ENCODE measurements at places on chromosomes 5 and 9. TPM values are rescaled to one million over a fixed set of nuclear protein-coding genes. Genes with fewer than 3 reads are reported as not detected.
A peak's percentile ranks its signal among the peaks of the same experiment; 100 is the strongest.

- no peak for DNase-seq
Measured at GRCh38 chr9:847505-847904, 6.0 kb downstream of the DMRT1 start.

DNA sequence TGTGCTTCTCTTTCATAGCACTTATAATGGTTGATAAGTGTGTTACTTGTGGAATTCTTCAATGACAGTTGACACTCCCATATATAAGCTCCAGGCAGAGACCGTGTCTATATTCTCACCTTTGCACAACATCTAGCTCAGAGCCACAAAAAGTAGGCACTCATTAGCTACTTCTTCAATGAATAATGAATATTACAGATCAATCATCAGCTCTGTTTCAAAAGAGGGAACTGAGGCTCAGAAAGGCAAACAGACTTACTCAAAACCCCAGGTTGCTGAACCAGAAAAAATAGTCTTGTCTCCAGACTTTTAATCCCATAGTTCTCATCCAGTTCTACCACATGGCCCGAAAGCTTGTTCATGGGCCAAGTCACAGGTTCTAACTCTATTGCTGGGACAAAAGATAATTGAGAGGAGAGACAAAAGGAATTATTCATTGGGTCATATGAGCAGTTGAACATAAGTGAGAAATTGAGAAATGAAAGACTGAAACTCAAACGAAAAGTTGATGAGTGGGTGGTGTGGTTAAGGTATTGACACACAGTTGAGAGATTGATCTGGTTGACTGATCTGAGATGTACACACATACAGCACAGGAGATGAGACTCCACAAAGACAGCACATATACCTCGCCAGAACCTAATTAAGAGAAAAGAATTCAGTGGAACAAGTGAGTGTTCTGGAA, 381.6 kb downstream of the EFNA5 start:
- DNase-seq, result no peak

STING1 gene
- 11.3 TPM for total RNA-seq

NPR2 gene
- 20.4 TPM for total RNA-seq

- no peak for DNase-seq
Measured at GRCh38 chr5:80097451-80097850, 62.3 kb downstream of the THBS4 start.

- no peak for DNase-seq
Measured at GRCh38 chr9:92064711-92065110, 50.5 kb downstream of the SPTLC1 start.

GRCh38 chr9:22265038-22265437, 181.6 kb upstream of the DMRTA1 start:
- no peak for DNase-seq

DNA sequence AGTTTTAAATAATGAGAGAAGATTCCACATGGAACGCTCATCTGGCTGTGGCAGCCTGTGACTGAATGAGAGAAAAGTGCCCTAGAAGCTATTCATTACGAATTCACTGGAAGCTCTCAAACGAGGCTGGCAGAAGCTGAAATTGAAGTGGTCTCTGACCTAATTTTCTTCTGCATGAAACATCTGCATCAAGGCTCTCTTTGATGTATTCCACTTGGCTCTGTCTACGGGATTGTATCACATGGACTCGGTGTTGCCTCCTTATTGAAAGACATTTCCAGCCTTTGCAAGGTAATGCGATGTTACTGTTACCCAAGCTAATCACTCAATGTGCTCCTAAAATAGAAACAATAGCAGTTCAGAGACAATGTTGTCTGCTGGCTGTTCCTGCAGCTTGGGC, 246.9 kb upstream of the ZNF462 start:
- no peak for DNase-seq

- DNase-seq, result no peak
Measured at GRCh38 chr5:53928641-53929040, 368.2 kb downstream of the NDUFS4 start.

GRCh38 chr9:73806876-73807275, 655.2 kb downstream of the ANXA1 start:
- DNase-seq, result no peak

GRCh38 chr5:78501411-78502352, 141.3 kb downstream of the SCAMP1 start:
- DNase-seq, result no peak

DNA sequence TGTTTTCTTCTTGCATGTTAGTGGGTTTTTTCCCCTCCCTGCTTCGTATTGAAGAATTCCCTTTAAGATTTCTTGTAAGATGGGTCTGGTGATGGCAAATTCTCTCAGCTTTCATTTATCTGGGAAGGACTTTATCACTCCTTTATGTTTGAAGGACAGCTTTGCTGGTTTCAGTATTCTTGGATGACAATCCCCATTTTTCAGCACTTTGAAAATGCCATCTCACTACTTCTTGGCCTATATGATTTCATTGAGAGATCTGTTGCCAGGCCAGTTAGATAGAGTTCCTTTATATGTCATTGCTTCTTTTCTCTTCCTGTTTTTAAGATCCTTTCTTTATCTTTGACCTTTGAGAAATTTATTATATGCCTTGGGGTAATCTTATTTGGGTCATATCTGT, 106.3 kb downstream of the KDM4C start:
- DNase-seq, result no peak

DNA sequence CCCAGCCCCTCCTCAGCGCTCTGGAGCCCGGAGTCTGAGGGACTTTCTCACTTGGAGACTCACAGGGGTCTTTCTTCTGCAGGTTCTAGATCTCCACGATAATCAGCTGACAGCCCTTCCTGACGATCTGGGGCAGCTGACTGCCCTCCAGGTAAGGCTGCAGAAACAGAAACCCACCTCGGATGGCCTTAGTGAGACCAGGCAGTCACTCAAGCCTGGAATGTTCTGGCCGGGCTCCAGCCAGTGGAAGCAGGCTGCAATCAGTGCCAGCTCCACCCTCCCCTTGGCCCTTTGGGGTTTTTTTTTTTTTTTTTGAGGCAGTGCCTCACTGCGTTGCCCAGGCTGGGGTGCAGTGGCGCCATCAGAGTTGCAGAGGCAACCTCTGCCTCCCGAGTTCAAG, 7.6 kb downstream of the LRSAM1 start:
- no peak for DNase-seq

GRCh38 chr9:35681341-35682002, 7.7 kb downstream of the CA9 start:
- DNase-seq, result no peak

LHX3 gene
- total RNA-seq, result not detected

GRCh38 chr9:130382636-130383349, 62.0 kb upstream of the ASS1 start:
- DNase-seq, result no peak

- no peak for DNase-seq
Measured at GRCh38 chr5:15850939-15851341, 328.7 kb downstream of the MARCHF11 start.

GRCh38 chr9:85230081-85230480, 511.7 kb downstream of the AGTPBP1 start:
- no peak for DNase-seq

TNC gene
- total RNA-seq, result 4.8 TPM

OTULINL gene
- 1.6 TPM for total RNA-seq

IFNA13 gene
- not detected for total RNA-seq

C9 gene
- not detected for total RNA-seq

CRB2 gene
- total RNA-seq, result not detected

DNA sequence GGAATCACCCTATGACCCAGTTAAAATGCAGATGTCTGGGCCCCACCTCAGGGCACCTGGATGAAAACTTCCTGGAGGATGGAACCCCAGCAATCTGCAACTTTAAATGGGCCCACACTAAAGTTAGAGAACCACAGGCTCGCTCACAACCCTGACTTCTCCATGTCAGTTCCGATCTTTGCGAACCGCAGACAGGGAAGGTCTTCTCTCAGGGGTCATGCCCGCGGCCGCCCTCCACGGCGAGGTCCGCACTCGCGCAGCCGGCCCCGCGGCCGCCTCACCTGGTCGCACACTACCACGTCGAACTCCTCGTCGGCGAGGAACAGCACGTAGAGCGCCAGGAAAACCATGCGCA, 499 bp downstream of the ALG2 start:
- DNase-seq, result no peak

OR1Q1 gene
- not detected for total RNA-seq

- no peak for DNase-seq
Measured at GRCh38 chr5:54571462-54571861, 53.9 kb downstream of the SNX18 start.

DNA sequence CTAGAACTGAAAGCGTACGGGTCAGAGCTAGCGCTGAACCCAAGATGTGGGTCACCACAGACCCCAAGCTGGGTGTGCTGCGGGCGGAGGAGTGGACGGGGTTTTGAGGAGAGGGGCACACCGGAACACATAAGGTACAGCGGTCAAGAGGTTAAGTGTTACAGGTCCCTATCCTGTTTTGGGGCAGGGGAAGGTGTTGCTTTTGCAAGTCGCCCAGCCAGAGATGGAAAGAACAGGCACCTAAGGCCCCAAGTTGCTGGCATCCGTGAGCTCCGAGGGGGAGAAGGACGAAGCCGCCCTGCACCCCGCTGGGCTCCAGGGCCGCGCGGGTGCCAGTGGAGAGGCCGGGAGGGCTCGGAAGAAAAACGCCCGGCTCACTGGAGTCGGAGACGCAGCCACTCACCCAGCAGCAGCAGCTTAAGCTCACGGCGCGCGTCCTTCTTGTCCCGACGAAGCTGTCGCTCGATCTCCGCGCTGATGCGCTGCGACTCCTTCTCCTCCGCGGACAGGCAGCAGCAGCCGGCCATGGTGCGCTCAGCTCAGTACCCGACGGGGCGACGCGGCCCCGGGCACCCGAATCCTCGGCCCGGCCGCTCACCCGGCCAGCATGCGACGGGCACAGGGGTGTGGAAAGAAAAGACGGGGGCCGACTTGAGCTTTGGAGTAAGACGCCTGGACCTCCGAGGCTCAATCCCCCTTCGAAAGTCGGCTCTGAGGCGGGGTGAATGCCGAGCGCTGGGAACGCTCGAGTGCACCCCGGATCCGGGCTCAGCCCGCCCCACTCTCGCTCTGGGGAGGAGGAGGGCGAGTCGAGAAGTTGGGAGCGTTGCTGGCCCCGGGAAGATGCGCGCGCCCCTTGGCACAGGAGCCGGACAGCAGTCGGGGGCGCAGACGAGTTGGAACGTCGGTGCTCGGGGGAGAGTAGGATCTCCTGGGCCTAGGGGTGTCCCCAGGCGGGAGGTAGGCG, 572 bp downstream of the GNA14 start:
- DNase-seq, result peak; percentile 86

ADAMTS19 gene
- not detected for total RNA-seq

- DNase-seq, result no peak
Measured at GRCh38 chr5:99334936-99335335, 406.1 kb upstream of the CHD1 start.

DNA sequence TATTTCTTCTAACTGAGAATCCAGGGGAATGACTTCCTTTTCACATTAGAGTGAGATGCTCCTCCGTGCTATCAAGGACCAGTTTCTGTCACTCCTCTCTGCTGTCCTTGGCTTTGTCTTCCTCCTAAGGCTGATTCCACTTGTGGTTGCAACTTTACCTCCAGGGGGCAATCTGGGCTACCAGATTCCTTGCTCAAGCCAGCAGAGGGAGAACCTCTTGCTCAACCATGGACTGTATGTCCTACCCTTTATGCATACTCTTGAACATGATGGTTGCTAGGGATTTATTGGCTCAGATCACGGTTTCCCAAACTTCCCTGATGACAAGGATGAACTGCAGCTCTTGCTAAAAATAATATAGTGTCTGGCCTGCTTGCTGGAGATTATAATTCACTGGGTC, 24.0 kb downstream of the NNT start:
- DNase-seq, result no peak

DNA sequence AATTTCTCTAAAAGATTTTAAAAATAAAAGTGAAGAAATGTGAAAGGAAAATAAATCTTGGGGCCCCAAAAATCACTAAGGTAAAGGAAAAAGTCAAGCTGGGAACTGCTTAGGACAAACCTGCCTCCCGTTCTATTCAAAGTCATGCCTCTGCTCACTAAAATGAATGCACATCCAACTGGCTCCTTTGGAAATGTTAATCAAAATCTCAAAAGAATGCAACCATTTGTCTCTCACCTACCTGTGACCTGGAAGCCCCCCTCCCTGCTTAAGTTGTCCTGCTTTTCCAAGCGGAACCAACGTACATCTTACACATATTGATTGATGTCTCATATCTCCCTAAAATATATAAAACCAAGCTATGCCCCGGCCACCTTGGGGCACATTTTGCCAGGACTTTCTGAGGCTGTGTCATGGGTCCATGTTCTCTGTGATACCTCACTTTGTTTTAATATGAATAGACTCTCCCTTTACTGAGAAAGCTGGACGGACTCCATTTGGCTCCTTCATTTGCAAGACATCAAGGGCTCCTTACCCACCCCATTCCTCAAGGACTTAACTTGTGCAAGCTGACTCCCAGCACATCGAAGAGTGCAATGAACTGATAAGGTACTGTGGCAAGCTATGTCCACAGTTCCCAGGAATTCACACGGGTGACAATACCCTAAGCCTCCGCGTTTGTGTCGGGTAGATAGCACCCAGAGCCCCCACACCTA, 164.3 kb downstream of the SMC2 start:
- DNase-seq, result no peak

- DNase-seq, result no peak
Measured at GRCh38 chr5:119795768-119796167, 166.4 kb downstream of the FAM170A start.

GRCh38 chr5:156312897-156313694, 13.9 kb upstream of the SGCD start:
- DNase-seq, result no peak

DNA sequence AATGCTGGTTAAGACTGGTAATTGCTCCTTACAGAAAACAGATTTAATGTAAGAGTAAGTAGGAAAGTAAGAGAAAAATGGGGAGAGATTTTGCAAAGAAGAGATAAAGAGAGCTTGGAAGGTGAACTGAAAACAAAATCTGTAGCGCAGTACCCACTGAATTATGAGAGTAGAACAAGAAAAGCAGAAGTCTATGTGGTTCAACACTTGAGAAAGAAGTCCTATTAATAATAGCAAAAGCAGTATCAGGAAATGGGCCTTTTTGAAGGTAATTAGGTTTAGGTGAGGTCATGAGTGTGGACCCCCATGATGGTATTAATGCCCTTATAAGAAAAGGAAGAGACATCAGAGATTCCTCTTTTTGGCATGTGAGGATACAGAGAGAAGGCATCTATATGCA, 460.6 kb downstream of the CETN3 start:
- no peak for DNase-seq

CACNA1B gene
- total RNA-seq, result not detected

TAS2R1 gene
- not detected for total RNA-seq

GRCh38 chr5:68459093-68459809, 243.7 kb downstream of the PIK3R1 start:
- no peak for DNase-seq

GRCh38 chr5:57298985-57299491, 125.2 kb downstream of the GPBP1 start:
- no peak for DNase-seq

DNA sequence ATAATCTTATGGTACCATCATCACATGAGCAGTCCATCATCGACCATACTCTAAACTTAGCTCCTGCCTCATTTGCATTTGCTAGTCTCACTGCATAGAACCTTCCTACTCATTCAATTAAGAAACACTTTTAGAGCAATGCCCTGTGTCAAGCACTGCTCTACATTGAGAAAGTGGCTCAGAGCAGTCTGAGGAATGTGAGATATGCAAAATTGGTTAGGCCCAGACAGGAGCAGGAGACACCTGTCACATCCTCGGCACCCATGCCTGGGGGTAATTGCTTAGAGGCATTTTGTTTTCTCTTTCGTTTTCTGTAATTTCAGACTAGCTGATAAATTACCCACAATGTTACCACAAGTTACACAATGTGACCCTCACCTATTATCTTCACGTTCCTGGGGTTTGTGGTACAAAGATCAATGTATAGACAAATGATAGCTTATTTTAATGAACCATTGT, 4.9 kb upstream of the RARS1 start:
- no peak for DNase-seq

LHX6 gene
- 4.4 TPM for total RNA-seq
